ENCODE measurements at places on chromosomes 12 and 14.

DNA sequence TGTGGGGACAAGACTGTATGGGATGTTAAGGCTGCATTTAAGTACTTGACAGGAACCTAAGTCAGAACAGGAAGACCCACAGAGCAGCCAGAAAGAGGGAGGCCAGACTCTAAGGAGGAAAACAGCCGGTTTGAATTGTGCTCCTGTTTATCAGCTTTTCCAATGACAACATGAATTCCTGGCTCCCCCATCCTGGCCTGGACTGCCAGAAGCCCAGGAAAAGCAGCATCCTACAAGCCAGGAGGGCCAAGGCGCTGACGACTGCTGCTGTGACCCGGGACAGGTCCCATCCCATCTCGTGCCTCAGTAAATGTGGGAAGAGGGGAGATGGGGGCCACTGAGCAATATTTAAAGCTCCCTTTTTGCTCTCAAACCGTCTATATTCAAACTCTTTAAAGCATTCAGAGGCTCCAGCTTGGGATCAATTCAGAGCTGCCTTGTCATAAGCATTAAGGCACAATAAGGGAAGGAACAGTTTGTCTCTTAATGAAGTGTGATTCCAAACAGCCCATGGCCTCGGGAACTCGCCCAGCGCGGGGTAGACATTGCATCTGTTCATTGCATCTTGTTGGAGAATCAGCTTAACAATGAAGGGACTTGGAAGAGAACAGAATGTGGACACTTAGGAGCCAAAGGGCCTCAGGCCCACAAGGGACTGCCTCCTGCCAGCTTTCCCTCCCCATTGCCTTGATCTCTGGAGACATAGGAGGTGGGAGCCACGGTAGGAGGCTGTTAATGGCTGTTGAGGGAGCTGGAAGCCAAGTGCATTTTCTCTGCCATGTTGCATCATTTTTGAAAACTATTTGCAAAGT lies 49.6 kb downstream of the CMKLR1 start:
- DNase-seq, result no peak

GRCh38 chr12:80413462-80413861 lies 30.6 kb upstream of the PTPRQ start:
- DNase-seq, result no peak

- no peak for DNase-seq
Observed at GRCh38 chr14:102565331-102565887, 27.0 kb upstream of the RCOR1 start.

DNA sequence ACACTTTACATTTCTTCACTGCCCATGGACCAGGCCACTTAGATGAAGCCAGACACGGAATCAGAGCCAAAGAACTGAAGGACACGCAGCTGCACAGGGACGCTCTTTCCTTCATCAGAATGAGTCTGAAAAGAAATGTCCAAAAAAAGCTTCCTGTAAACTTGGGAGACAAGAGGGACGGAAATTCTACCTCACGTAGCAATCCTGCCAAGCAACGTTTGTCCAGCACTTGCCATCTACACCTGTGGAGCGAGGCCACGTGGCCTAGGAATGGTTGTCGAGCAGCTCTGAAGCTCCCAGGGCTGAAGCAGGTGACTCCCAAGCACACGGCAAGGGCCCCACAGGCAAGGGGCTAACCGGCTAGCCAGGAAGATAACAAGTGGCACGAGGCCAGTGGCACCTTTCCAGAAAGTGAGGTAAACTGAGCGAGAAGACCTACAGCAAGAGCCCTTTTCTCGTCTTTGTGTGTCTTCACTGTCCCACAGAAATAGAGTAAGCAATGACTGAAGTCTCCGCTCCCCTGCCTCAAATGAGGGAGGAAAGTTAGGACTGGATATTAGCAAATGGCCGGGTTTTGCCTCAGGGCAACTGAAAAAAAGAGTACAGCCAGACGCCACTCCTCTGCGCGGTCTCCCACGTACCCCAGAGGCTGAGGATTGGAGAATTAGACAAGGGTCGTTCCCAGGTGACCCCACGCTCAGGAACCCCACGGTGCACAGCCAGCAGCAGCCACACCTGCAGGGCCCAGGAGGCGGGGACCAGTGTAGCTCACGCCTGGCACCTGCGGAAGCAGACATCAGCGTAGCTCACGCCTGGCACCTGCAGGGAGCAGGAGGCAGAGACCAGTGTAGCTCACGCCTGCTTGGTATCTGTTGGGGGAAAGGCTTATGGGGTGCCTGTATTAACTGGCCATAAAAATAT lies 7.7 kb downstream of the ZNF605 start:
- no peak for DNase-seq

GRCh38 chr14:22096514-22096895 lies 422.9 kb upstream of the OR4E1 start:
- DNase-seq, result no peak

GRCh38 chr12:124681779-124682391 lies 114.5 kb upstream of the NCOR2 start:
- DNase-seq, result no peak

GRCh38 chr12:57834086-57834876 lies 12.2 kb downstream of the CTDSP2 start:
- DNase-seq, result no peak

- peak; percentile 45 for DNase-seq
Observed at GRCh38 chr14:41604721-41605531, 1.8 kb upstream of the LRFN5 start.

- no peak for DNase-seq
Observed at GRCh38 chr14:24613241-24613640, 3.8 kb upstream of the GZMH start.
